ENCODE measurements at places on chromosomes 7 and 10.

- DNase-seq = no peak
These were observed 99.4 kb downstream of the TCERG1L start for GRCh38 chr10:131211965-131212619.

GRCh38 chr10:15344876-15345285 lies 26.2 kb downstream of the FAM171A1 start:
- no peak for DNase-seq

DNA sequence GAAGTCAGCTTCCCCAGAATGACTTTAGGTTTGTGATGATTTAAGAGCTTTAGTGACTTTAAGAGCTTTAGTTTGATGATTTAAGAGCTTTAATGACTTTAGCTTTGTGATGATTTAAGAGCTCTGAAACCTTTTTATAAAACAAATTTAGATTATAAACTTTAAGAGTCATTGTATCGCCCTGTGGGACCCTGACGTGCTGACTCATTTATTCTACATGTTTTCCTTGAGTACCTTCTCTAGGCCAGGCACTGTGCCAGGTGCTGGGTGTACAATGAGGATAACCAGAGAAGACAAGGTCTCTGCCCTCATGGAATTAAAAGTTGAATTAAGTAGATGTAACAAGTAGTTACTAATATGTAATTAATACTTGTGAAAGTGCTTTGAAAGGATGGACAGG lies 45.4 kb downstream of the CNNM1 start:
- no peak for DNase-seq

- no peak for DNase-seq
These were observed 66.2 kb downstream of the TBXAS1 start for GRCh38 chr7:139895141-139895829.

GRCh38 chr10:129956286-129956670 lies 7.8 kb downstream of the EBF3 start:
- DNase-seq = no peak

GRCh38 chr7:48101352-48101751 lies 12.3 kb downstream of the UPP1 start:
- no peak for DNase-seq

DNA sequence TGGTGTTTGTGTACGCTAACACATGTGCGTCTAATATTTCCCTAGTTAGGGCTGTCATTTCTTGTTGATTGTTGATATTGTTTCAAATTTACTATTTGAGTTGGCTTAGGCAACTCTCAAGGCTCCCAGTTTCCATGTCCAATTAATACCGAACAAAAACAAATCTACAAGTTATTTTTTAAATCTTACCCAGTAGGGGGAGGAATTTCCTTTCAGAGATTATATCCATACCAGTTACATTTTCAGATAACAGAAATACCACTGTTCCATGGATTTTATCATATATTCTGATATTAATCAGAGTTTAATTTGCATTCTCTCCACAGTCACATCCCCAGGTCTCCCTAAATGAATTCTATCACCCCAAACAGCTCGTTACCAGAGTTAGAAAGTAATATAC lies 7.2 kb upstream of the AKR1B10 start:
- DNase-seq = no peak

DNA sequence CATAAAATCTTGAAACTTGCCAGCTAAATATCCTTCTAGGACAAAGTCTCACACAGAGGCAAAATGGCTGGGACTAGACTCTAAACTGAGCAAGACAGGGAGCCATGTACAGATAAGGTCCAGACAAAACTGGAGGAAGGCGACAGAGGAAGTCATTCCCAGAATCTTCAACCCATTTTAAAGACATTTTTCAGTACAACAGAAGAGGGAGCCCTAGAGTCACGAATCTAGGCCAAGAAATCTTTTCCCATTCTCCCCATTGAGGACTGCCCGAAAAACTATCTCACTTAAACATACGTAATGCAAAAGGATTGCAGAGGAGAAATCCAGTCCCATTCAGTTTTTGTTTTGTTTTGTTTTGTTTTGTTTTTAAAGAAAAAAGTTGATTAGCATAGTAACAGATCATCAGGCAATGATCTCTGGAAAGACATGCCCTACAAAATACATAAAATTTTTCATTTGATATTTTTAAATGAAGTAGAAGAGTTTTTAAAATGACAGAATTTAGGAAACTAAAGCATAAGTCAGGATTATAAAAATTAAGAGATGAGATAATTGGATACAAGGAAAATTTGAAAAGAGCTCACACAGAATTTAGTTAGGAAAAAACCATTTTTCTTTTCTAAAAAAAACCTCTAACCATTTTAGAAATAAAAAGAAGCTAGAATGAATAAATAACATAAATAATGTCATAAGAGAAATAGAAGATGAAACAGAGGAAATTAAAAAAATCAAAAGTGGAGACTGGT lies 16.9 kb upstream of the PRF1 start:
- DNase-seq = no peak

All from activated CD4-positive, alpha-beta memory T cell treated with anti-CD3 and anti-CD28 coated beads for 36 hours (primary cell).